NCI-H1930 (cell line): ENCODE measurements at places on chromosomes 5 and 9.

DNA sequence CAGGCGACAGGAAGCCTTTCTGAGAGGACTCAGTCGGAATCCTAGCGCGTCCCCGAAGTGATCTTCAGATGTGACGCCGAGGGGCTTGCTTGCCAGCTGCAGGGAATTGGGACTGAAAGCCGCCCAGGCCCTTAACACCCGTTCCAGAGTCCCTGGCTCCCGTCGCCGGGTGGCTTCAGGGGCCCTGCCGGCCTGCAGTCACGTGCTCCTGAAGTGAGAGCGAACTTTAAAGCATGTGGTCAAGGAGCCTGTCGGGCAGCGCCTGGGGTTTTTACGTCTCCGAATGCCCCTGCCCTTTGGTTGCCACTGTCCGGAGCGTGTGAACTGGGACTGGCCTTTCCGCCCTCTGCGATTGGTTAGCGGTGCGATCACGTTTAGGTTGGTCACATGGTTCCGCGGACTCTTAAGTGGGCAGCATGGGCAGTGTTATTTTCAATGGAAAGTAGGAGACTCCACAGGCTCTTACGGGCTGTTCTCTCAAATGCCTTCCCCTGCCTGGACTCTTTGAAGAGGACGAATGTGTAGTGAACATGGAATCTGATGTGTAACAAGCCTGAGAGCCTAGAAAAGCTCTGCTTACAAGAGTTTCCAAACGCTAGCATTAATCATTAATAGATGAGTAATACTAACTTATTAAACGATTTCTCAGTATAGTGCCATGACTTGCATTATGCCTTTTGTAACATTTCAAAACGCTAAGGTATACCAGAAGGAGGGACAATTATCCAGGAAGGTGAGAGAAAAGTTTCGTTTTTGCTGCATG is 1.9 kb downstream of the VLDLR start:
- no peak for DNase-seq

- DNase-seq, result no peak
Measured at GRCh38 chr5:129748913-129749880, 1.3 kb downstream of the MINAR2 start.

DNA sequence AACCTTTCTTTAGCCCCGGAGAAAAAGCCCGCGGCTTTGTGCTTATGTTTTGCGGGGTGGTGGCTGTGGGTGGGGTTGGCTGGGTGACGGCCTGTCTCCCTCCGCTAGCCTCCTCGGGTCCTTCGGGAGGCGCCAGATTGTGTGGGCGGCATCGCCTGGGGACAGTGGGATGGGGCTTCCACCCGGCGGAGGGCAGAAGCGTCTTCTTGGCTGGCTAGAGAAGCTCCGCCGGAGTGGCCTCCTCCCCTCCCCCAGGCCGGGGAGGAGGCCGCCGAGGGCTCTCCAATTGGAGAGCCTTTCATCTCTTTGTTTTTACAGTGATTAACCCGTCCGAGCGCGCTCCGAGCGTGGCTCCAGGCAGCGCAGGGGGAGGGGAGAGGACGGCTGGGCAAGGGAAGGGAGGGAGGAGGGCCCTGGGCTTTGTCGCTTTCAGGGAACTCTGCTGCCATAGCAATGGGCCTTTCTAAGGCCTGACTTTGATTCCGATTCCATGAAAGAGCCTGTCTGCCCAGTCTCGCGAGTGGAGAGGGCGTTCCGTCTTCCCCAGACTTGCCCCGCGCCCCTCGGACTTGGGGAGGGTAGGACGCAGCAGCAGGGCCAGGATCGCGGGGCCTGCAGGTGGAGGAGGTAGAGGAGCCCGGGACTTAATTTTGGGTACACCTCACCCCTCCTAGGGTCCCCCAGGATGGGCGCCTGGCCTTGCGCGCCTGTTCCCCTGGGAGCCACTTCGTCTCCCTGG is 36.7 kb upstream of the TIFAB start:
- DNase-seq, result peak; percentile 47

DNA sequence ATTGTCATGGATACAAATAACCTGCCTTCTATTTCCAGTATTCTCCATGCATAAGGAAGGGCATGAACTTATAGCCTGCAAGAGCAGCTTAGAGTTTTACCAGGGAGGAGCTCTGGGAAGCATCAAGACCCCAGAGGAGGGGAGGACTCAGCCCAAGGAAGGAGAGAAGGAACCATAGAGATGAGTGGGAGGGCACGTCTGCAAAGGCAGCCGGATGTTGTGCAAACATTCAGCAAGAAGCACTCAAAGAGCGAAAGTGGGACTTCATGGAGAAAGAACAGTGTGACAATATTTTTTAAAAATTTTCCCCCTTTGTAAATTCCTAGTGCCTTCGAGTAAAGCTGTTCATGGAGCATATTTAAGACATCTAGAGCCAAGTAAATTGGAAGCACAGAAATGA is 270.1 kb upstream of the PTGER4 start:
- DNase-seq, result no peak

DNA sequence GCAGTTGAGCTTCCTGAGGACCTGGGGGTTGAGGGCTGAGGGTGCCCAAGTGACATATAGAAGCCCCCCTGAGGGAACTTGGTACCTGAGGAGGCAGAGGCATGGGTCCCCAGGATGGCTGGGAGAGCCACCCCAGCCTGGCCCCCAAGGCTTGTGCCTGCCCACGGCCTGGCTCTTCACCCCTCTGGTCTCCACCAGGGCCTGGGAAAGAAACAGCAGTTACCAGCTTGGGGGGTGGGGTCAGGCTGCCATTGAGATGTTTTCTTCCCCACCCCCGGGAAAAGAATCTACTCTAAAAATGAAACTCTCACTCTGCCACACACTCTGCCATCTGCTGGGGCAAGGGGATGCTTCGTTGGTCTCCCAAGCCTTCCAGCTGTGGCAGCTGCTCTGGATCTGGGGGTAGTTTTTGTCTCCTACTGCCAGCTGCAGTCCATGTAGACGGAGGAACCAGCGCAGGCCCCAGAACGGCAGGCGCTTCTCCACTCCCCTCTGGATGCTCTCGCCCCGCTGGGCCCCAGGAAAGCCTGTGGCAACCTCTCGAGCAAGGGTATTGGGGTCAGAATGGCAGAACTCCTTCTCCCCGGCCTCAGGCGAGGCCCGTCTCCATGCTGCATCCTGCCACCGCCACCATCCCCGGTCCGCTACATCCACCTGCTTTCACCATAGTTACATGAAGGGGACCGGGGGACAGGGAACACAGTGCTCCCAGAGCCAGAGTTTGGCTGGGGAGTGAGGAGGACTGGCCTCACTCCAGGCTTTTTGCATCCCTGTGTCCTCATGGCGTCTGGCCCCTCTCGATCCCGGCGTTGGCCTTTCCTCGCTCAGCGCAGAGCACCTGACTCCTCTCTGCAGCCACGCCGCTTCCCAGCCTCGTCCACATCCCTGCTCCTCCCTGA is 123.5 kb downstream of the DAB2IP start:
- no peak for DNase-seq

DNA sequence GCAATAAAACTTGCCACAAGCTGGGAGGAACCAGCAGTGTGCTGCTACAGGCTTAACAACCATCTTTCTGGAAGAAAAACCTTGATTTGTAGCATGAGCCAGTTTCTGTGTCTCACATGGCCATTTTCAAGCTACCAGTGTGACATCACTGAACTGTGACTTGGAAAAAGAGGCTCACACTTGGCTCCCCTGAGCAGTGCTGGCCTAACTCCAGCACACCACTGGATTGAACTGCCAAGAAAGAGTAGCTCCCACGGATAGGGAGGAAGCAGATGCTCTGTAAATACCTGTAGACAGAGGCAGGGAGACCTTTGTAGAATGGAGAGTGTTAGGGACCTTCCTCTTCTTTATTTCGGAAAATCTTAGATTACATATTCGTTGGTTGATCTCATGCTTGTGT is 197.9 kb downstream of the SH3GL2 start:
- DNase-seq, result no peak

DNA sequence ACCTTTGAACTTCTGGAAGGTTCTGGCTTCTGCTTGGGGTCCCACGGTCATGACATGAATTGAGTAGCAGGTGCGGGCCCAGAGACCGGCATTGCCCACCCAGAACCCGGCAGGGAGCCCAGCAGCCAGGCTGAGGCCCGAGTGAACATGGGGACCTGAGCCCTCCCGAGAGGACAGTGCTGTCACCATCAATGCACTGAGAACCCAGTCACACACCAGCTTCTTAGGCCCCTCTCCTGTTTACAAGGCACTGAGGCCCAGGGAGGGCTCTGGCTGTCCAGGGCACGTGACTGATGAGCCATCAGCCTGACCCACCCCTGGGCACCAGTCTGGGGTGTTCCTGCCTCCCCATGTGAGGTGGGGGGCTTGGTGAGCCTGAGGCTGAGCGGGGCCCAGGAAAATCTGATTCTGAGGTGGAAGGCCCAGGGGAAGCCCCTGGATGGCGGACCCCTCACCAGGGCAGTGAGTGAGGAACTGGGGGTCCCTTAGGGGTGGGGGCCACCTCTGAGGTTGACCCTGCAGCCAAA is 60.3 kb upstream of the RNU6ATAC start:
- no peak for DNase-seq

DNA sequence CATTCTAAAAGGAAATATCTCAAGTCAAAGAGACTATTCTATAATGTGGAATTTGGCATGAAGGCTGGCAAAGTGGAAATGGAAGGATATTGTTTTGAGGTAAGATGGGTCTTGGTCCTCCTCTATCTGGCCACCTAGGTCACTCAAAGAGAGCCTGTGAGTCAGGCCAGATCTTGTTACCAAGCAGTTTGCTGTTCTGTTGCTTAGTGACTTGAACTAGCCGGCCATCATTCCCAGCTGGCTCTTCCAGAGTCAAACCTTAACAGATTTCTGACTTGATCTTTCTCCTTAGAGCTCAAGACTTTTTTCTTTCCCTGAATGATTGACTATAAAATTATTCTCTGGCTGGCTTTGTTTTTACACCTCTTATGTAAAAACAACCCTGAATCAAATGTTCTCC is 136.1 kb downstream of the PDE4D start:
- DNase-seq, result no peak

DNA sequence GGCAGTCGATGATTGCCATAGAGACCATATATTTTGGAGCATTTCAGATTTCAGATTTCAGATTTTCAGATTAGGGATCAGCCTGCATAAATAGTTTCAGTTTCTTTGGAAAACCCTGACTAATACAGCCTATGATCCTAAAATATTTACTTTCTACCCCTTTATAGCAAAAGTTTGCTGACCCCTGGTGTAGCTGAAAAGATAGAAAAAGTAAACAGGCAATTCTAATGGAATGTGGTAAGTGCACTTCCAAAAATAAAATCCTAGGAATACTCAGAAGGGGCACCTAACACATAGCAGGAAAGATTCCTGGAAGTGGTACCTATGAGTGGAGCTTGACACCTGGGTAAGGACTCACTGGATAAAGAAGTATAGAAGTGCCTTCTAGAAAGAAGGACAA is 34.5 kb downstream of the BAAT start:
- no peak for DNase-seq

DNA sequence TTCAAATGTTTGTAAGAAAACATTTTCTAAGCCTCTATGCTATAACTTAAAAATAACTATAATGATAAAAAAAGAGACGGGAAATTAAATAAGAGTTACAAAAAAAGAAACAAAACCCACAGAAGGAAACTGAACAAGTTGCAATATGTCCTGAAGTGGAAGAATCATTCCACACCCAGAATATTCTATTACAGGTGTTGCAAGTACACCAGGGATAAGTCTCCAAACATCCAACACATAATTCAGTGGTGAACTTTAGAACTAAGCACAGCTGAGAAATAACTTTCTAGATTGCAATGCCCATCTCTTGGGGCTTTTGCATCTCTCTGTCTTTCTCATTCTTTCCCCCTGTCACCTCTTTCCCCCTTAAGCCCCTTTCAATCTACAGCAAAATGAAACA is 325.2 kb downstream of the BRINP1 start:
- no peak for DNase-seq
